ENCODE measurements at places on chromosomes 13 and 19.

DNA sequence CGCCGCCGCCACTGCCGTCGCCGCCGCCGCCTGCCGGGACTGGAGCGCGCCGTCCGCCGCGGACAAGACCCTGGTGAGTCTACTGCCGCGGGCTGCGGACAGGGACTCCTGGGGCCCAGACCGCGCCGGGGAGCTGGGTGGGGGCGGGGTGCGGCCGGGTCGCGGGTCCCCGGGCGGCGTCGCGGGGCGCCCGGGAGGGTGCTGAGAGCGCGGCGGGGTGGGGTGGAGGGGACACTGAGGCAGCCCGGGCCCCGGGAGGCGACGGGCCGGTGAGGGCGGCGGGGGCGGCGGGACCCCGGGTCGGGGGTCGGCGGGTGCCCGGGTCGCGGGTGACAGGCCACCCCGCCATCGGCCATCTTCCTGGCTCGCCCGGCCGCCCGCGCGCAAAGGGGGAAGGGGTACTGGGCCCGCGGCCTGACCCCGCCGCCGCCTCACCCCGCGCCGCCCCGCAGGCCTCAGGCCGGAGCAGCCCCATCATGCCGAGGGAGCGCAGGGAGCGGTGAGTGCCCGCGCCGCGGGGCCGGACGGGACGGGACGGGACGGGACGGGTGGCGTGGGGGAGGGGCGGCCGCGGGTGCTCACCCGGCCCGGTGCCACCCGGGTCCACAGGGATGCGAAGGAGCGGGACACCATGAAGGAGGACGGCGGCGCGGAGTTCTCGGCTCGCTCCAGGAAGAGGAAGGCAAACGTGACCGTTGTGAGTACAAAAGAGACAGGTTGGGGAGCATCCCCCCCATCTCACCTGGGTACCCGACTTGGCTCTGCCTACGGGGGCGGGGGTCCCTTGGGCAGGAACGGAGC lies 489 bp downstream of the CCNE1 start:
- DNase-seq: peak; percentile 29

DNA sequence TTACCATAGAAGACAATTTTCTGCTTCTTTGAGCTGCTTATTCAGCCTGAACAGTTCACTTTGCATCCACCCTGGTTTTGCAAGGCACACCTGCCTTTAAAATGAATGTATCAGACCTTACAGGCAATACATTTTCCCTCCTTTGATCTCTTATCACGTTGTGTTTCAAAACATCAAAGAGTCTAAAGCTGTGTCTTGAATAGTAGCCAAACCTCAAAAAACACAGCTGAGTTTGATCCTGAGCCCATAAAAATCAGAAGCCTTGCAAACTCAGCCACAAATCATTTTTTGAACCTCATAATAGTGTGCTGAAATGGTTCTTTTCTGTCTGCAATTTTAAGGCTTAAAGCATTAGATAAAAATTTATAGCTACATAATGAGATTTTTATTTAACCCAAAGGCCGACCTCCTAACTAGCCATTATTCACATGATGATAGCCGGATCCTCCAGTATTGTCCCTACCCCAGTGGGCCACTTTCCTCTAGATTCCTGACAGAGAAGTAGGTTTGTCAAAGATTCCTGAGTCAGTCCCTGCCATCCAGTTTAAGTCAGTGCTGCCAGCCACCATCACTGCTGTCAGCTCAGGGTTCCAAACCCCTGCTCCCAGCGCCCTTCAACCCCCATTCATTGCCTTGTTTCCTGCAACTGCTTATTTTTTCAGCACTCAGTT lies 71.8 kb downstream of the CAB39L start:
- DNase-seq: no peak

DNA sequence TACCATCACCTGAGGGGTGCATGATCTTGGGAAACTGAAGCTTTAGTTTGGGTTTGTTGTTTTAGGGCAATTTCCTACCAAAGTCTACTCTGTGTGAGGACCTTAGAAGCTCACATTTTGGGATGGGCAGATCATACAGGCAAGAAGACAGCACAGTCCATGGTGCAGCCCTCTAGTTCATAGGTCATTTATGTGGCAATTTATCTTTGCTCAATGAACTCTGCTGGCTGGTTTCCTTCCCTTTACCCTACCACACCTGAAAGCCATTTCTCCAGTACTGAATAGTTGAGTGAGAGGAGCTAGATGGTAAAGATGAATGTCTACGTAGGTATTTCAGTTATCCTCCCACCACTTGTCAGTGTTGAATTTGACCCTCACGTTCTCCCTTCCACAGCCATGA lies 87.5 kb upstream of the KLF12 start:
- no peak for DNase-seq

GRCh38 chr13:111577956-111578605 lies 257.6 kb downstream of the TEX29 start:
- DNase-seq: no peak

DNA sequence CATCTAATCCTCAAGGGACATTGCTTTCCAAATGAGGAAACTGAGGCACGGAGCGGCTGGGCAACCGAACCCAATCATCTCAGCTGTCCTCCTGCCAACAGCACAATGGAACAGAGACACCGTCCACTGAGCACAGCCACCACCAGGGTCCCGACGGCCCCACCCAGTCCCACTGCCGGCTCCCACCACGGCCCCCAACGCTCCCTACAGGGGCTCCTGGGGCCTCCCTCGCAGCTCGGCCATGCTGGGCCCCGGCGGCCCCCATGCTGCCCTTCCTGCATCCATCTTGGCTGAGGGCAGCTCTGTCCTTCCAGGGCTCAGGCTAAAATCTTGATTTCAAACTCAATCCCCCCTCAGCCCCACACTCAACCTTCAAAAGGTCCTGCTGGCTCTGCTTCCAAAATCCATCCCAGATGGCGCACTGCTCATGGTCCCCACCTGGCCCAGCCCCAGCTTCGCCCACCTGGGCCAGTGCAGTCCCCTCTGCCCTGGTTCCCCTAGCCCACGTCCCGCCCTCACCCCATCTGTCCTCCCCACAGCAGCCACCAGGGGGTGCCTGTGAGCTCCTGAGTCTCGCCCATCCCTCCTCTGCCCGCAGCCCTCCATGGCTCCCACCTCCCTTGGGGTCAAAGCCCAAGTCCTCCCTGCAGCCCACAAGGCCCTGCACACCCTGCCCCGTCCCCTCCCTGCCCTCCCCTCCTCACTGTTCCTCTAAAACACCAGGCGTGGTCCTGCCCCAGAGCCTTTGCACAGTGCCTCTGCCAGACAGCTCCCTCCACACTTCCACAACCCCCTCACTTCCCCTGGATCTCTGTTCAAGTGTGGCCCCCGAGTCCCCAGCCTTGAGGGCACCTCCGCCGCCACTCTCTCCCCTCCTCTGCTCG lies 7.9 kb downstream of the PIP5K1C start:
- DNase-seq: no peak

- DNase-seq: no peak
These were observed 50.2 kb upstream of the KLF2 start for GRCh38 chr19:16274447-16274846.

DNA sequence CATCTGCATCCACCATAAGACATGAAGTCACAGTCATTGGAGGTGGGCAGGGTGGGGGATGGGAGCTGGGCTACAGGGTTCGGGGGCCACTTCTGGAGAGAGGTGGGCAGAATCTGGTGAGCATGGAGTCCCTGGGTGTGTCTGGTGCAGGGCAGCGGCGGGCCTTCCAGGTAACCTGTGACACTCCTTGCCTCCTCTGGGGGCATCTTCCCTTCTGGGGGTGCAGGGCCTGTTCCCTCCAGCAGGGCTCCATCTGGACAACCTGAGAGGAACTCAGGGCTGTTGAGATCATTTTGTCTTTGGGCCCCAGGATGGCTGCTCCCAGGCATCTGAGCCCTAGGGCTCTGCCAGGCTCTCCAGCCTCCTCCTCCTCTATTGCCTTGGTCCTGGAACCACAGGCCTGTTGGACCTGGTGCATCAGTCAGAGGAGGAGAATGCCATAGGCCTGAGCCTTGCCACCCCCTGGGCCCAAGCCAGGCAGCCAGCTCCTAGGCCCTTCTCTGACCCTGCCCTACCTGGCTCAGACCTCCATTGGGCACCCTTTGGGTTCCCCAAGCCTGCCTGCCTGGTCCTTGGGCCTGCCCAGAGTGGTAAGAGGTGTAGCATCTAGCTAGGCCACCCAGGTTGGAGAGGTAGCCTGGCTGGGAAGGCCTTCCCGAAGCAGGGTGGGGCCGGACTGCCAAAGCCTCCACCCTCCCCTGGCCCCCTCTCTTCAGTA lies 13.4 kb downstream of the LYL1 start:
- DNase-seq: no peak

DNA sequence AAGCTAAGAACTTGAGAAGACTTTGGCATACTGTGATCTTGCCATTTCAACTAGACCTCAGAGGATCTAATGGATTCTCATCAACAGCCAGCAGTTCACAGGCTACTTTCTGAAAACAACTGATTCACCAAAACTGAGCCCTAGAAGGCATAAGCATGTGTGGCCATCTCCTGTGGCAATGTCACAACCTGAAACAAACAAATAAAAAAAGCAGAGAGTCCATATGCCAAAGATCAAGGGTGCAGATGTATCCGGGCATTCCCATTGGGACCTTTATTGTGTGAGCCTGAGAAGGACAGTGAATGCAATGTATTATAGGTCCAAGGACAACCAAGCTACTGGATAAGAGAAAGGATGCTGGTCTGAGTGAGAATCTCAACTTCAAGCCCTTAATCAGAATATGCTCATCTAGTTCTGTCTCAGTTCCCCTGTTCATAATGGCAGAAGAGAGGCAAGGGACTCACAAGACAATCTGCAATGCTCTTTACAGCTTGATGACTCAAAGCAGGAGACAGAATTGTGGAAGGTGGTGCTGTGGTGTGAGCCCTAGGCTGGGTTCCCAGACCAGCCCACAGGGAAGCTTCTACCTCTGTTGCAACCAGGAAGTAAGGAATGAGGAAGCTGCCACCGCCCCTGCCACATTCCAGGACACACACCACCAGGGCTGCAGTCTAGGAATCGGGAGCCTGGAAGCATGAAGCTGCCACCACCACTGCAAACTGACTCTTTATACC lies 133.7 kb downstream of the RAP2A start:
- no peak for DNase-seq

DNA sequence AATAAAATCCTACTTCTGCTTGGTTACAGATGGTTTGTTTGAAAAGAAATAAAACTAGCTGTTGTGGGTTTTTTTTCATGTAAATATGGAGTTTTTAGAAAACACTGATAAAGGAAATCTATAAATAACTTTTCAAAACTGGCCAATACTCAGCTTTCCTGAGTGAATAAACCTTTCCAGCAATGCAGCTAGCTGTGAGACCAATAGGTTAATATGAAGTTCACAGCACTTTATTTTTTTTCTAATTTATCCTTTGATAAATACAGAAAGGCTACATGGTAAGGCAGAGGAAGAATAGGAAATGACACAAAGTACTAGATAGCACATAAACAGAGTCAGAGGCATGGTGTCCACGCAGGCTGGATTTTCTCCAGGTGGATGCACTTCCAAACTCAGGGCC lies 154.0 kb downstream of the COG6 start:
- DNase-seq: no peak

DNA sequence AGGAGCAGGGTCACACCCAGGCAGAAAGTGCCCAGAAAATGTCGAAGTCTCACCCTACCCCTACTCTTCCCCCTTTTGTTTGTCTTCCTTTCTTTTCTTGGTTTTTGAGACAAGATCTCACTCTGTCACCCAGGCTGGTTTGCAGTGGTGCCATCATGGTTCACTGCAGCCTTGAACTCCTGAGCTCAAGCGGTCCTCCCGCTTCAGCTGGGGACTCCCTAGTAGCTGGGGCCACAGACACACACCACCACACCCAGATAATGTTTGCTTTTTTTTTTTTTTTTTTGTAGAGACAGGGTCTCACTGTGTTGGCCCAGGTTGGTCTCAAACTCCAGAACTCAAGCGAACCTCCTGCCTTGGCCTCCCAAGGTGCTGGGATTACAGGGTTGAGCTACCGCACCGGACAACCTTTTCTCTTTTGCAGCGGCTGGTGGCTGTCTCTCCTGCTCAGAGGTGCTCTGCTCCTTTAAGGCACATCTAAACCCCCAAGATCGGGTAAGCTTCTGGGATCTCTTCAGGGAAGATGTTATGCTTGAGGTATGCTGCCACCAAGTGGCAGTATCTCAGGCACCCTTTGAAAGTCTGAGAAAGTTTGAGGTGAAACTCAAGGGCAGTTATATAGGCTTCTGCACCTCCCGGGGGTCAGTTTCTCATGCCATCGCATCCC lies 22.4 kb upstream of the EBI3 start:
- no peak for DNase-seq

DNA sequence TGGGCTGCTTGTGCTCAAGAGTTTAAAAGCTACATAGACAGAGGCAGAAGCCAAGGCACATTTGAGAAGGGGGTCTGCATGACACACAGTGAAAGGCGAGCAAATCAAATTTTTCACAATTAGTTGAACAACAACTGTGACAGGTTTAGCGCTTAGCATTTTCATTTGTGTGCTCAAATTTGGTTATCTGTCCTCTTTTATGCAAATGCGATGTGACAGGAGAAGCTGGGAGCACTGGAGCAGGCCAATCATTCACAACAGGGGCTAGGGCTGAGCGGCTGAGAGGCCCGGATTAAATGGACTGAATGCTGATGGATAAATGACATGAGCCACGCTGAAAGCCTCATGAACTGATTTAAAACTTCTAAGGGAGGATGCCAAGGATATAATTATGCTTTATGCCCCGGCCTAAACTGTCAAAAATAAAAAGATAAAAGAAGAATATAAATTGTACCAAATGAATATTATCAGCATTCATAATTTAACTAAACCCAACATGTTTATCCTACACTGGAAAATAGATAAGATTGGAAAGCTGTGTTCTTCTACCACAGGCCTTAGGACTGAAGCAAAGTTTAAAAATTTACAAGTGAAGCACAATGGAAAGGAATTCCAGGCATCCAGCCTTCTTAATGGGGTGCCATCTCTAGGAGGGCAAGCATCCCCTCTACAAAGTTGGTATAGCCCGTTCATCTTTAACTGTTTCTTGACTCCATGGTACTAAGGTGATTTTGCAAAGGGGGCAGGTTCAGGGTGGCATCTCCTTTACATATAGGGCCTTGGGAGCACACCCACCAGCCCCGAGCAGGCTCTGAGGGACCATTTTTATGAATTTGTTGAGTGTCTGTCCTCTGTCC lies 117.9 kb downstream of the RBM26 start:
- no peak for DNase-seq

- no peak for DNase-seq
These were observed 64.3 kb downstream of the OLFM4 start for GRCh38 chr13:53092931-53093330.

DNA sequence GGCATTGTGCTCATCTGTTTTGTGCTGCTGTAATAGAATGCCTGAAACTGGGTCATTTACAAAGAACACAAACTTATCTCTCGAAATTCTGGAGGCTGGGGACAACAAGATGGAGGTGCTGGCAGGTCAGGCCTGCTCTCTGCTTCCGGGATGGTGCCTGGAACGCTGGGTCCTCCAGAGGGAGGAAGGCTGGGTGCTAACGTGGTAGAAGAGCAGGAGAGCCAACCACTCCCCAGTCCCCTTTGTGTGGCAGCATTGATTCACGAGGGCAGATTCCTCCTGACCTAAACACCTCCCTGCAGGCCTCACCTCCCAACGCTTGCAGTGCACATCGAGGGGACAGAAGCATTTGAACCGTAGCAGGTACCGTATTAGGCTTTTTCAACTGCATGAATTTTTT lies 34.1 kb upstream of the TFDP1 start:
- no peak for DNase-seq

Measured in left cardiac atrium (tissue), 4 donors.